ENCODE measurements at places on chromosomes 13 and 19.

DNA sequence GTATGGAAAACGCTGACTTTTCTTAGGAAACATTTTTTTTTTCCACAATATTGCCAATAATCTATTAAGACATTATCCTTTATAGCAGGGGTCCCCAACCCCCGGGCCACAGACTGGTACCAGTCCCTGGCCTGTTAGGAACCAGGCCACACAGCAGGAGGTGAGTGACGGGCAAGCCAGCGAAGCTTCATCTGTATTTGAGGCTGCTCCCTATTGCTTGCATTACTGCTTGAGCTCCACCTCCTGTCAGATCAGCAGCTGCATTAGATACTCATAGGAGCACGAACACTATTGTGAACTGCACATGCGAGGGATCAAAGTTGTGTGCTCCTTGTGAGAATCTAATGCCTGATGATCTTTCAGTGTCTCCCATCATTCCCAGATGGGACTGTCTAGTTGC, 793.7 kb downstream of the SLITRK5 start:
- DNase-seq: no peak

DNA sequence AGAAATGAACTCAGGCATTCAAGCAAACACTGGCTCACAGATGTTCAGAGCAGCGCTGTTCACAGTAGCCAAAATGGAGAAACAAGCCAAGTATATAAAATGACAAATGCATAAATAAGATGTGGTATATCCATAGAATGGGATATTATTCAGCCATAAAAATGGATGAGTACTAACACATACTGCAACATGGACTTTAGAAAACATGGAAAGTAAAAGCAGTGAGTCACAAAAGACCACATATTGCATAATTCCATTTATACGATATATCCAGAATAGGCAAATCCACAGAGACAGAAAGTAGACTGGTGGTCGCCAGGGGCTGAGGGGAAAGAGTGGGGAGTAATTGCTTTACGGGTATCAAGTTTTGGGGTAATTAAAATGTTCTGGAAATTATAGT, 6.6 kb downstream of the ZNF837 start:
- no peak for DNase-seq

- DNase-seq: no peak
Observed at GRCh38 chr13:50670847-50671496, 172.5 kb downstream of the DLEU7 start.

GRCh38 chr19:44517146-44517545, 12.3 kb downstream of the CEACAM20 start:
- DNase-seq: no peak

DNA sequence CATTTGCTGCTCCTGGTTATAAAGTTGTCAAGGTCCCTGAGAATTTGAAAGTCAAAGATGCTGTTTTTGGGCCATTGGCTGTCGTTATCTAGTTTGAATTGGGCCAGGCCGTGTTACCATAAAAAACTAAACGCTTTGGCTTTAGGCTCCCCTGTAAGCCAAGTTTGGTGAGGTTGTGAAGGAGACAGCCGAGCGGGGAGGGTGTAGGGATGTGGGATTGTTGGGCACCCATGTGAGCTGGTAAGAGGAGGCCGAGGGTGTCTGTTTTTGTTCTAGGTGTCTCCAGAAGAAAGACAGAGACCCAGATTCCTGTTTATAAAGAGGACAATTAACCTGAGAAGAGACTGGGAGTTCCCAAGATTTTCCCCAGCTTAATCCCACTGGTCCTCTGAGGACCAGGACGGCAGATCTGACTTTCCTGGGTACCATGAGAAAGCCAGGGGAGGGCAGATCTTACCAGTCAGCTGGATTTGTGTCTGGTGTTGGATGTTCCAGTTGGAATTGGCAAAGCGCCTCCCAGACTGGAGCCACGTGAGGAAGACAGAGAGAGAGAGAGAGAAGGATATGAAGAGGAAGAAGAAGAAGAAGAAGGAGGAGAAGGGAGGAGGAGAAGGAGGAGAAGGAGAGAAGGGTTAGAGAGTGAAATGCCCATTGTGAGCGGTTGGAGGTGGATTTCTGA, 25.1 kb downstream of the TMEM255B start:
- no peak for DNase-seq

GRCh38 chr19:5867201-5868136, 2.9 kb downstream of the FUT5 start:
- no peak for DNase-seq

DNA sequence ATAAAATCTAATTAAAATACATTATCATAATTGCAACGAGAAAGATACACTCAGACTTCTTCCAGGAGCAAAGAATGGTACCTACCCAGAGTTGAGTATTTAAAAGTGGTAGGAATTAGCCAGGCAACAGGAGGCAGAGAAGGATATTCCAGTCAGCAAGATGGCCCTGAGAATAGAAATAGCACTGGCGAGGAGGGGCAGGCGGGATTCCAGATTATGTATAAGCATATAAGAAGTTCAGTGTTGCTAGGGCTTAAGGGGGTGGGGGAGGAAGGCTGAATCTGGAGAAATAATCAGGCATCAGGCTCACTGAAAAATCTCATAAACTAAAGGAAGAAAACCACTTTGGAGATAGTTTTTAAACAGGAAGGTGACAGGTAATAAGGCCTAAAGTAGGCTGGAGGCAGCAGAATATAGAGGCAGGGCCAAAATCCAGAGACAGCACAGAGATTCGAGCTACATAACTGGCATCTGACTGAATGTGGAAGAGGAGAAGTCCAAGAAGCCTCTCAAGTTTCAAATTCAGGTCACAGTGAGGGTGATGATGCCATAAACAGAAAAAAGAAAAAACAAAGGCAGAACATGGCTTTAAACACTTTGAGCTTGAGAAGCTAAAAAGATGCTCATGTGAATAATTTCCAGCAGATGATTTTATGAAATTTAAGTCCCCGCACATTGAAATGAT, 7.5 kb downstream of the KPNA3 start:
- DNase-seq: no peak

DNA sequence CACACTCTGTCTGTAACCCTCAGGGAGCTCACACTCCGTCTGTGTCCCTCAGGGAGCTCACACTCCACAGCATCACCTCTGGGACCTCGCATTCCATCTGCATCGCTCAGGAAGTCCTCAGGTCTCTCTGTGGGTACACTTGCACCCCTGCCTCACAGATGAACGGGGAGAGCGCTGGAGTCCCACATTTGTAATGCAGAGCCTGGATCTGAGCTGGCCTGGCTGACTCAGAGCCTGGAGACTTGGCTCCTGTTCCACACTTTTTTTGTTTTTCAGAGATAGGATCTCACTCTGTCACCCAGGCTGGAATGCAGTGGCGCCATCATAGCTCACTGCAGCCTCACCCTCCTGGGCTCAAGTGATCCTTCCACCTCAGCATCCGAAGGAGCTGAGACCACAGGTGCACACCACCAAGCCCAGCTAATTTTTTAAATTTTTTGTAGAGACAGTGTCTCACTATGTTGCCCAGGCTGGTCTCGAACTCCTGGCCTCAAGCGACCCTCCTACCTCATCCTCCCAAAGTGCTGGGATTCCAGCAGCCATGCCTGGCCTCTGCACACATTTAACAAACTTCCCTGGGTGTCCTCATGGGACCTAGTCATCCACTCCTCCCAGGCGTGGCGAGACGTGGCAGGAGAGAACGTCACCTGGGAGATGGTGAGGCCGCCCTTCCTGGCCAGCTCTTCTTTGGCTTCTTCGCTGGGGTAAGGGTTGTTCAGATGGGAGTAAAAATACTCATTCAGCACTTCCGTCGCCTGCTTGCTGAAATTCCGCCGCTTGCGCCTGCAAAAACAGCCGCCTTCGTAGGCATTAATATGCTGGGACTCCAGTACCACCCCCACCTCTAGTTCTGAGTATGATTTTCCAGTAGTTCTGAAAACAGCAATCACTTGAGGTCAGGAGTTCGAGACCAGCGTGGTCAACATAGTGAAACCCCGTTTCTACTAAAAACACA, 31.0 kb downstream of the CILP2 start:
- no peak for DNase-seq

DNA sequence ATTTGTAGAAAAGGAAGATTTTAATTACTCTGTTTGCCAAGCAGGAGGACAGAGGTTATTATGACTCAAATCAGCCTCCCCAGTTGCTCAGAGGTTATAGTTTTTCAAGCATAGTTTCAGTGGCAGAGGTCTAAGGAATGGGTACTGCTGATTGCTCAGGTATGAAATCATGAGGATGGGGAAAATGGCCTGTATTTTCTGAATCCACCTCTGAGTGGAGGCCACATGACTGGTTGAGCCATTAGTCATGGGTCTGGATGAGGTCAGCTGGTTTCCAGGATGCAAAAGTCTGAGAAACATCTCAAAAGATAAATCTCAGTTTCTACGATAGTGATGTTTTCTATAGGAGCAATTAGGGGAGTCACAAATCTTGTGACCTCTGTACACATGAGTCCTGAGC, 62.8 kb upstream of the CEACAM8 start:
- no peak for DNase-seq

- DNase-seq: no peak
Observed at GRCh38 chr13:30882026-30882850, 23.8 kb upstream of the MEDAG start.

GRCh38 chr19:8686549-8686948, 12.0 kb downstream of the ACTL9 start:
- no peak for DNase-seq

GRCh38 chr13:53121131-53121773, 92.6 kb downstream of the OLFM4 start:
- no peak for DNase-seq

DNA sequence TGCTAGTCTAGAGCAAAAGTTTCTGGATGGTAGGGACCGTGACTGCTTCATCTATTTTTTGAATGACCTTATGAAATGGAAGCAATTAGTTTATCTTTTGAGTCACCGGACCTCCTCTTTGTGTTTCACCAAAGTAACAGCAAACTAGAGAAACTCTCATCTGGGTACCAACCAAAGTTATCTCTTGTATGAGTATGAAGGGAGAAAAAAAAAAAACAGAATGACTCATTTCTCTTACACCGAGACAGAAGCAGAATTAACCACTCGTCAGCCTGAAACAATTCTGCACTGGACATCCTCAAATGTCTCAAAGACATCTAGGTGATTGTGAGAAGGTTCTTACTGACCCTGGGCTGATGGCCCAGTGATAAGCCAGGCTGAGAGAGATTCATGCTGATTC, 18.3 kb downstream of the ZNF100 start:
- DNase-seq: no peak

GRCh38 chr13:30957258-30957943, 24.9 kb downstream of the TEX26 start:
- no peak for DNase-seq

GRCh38 chr13:39565036-39565949, 37.7 kb downstream of the LHFPL6 start:
- no peak for DNase-seq

DNA sequence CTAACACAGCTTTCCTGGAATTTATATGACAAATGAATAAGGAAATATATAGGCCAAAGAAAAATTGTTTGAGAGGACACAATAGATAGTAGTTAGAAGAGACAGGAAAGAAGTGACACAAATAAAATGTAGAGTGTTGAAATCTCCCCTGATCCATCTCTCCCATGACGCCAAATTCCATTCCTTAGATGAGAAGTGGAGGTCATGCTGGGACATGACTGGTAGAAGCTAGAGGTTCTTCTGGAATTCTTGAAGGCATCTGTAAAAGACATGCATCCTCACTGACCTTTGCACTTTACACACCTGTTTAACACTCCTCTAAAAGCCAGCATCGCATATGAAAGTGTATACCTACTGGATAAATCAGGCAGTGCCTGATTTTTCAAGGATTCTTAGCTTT, 67.8 kb downstream of the DGKH start:
- no peak for DNase-seq

GRCh38 chr13:98273824-98274742, 97.0 kb upstream of the RNF113B start:
- peak; percentile 51 for DNase-seq

GRCh38 chr13:23790577-23791170, 98.5 kb downstream of the MIPEP start:
- no peak for DNase-seq

GRCh38 chr13:30318026-30318425, 10.7 kb upstream of the KATNAL1 start:
- no peak for DNase-seq

- DNase-seq: no peak
Observed at GRCh38 chr13:82962397-82962796, 919.9 kb downstream of the SLITRK1 start.

- no peak for DNase-seq
Observed at GRCh38 chr19:49524812-49525455, 2.9 kb upstream of the RCN3 start.

DNA sequence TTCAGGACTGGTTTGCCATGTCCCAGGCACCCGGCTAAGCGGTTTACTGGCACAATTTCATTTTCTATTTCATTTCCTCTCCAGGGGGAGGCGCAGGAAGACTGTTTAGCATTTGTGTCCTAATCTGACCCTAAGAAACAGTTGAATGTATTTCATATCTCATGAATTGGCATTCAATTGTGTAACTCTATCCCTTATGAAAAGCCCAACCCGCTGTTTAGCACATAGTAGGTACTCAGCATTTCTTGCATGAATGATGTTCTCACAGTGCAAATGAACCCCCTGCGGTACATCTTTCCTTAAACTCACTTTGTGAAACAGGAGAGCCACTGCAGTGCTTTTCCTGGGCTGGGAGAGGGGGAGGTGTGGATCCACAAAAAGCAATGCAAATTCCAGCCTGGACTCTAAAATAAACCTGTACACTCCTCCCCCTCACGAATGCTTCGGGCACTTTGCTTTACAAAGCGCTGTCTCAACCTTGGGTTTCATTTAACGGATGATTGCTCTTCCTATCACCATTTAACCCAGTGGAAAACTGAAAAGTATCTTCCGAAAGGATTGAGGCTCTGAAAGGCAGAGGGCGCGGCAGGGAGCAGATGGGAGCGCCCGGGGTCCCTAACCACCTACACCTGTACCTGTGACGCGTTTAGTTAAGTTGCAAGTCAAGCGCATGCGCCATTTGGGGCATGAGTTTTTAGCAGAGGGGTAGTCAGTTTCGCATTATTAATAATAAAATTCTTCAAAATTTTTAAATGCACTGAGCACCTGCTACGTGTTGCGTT, 1.2 kb upstream of the EEF2 start:
- peak; percentile 86 for DNase-seq

GRCh38 chr19:7575434-7576040, 20.1 kb upstream of the CAMSAP3 start:
- DNase-seq: no peak

DNA sequence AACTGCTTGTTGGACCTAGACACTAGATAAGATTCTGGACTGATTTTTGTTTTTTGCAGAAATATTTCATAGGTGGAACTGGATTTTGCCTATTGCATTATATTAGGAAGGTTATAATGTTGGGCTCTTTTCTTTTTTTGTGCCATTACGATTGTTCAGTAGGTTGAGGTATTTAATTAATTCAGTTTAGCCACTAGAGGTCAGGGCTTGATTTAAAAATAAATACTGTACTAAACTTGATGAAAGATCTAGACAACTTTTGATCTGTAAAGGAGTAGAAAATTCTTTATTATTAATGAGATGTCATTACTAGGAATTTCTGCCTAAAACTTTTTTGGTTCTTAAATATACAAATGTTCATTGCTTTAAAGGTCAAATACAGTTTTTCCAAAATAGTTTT, 15.2 kb upstream of the SUPT20H start:
- DNase-seq: no peak

GRCh38 chr19:1459479-1459878, 9.6 kb downstream of the APC2 start:
- no peak for DNase-seq

GRCh38 chr13:108313382-108313781, 43.9 kb downstream of the TNFSF13B start:
- no peak for DNase-seq

- DNase-seq: no peak
Observed at GRCh38 chr13:27712421-27712820, 79.9 kb upstream of the GSX1 start.
